Muscle of leg (tissue), 16 donors: ENCODE measurements at places on chromosomes 5 and 9.
A peak's percentile ranks its signal among the peaks of the same experiment; 100 is the strongest.

GRCh38 chr9:69265891-69266290, 59.1 kb upstream of the ENTREP1 start:
- DNase-seq, result no peak

- no peak for DNase-seq
Observed at GRCh38 chr5:99590806-99591205, 662.0 kb upstream of the CHD1 start.

- no peak for DNase-seq
Observed at GRCh38 chr5:125970631-125971307, 452.4 kb upstream of the GRAMD2B start.

DNA sequence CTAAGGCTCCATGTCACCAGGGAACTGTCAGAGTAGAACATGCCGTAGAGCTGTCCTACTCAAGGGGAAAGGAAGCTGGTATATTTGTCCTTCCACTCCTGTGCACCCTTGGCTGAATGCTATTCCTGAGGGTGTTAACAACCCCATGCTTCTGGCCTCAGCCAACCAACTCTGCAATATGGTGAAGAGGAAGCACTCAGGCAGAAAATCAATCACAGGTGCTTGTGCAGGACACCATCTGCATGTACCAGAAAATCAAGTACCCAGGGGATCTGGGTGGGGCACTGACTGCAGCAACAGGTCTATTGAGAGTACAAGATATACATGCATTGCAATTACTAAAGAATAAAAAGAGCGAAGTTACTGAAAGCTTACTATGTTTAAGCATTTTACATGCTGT, 51.4 kb upstream of the NEK6 start:
- DNase-seq, result no peak

- no peak for DNase-seq
Observed at GRCh38 chr9:107243742-107244141, 39.3 kb upstream of the RAD23B start.

DNA sequence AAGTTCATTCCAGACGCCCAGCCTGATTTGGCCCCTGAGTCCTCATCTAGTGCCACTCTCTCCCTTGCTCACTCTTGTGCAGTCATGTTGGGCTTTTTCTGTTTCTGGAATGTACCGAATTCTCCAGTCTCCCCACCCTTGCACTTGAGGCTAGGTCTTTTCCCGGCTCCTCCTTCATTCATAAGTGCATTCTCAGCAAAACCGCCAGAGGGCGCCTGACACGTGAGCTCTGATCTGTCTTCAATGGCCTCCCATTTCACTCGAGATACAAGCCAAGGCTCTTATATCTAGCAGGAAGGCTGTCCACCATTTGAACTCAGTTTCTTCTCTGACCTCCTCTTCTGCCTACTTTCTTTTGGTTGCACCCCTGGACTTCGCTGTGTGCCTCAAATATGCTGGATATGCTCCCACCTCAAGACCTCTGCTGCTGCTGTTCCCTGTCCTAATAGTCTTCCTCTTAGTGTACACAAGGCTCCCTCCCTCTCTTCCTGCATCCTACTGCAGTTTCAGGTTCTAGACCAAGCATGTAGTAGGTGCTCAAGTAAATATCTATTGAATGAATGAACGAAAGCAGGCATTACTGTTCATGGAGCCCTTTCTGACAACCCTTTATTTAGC, 568.1 kb upstream of the WWC1 start:
- DNase-seq, result peak; percentile 85

DNA sequence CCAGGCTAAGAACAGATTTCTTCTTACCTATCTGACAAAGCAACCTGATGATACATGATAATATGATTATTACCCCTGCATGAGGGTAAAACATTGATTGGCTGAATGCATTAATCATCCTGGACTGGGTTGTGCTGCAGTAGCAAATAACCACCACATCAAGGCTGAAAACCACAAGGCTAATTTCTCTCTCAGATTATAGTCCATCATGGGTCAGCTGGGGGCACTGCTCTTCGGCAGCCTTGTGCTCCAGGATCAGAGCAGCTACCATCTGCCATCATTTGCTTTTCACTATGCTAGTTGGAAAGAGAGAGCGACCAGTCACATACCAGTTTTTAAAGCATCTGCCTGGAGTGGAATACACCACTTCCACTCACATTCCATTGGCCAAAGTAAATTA, 383.5 kb downstream of the RASEF start:
- no peak for DNase-seq

- DNase-seq, result no peak
Observed at GRCh38 chr5:19880859-19881436, 107.1 kb downstream of the CDH18 start.
